CD4-positive, alpha-beta memory T cell (primary cell): ENCODE measurements at places on chromosomes 4 and X. TPM values are rescaled to one million over a fixed set of nuclear protein-coding genes. Genes with fewer than 3 reads are reported as not detected.

DNA sequence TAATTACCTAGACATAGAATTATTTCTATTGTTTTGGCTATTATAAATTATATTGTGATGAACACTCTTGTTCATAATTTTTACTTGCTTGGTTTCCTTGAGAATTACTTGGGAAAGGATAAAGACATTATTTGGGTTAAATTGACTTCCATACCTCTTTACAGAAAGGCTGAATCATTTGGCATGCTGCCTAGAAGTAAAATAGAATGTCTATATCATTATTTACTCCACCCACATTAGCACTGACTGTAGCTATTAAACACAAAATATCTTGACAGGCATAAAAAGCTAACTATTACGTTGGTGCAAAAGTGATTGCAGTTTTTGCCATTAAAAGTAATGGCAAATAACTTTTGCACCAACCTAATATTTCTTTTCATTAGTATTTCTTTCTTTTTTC is 29.7 kb upstream of the ADH6 start:
- no peak for DNase-seq
- H3K27ac ChIP-seq: no peak overlapping the region
- no peaks in the 10 kb centered on the region for H3K36me3 ChIP-seq
- H3K4me3 ChIP-seq: no peak overlapping the region

DNA sequence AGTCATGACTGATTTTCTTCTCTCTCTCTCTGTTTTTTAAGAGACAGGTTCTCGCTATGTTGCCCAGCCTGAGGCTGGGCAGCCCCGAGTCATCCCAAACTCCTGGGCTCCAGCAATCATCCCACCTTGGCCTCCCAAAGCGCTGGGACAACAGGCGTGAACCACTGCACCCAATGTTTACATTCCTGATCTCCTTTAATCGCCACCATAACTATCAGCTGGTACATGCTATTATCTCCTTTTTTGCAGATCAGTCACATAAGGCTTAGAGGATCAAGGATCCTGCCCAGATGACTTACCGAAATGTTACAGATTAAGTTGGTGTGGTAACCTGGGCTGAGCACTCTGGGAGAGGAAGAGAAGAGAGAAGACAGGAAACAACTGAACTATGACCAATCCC is 1.5 kb upstream of the USP46 start:
- H3K4me3 ChIP-seq: no peak overlapping the region
- no peak overlapping the region for H3K27ac ChIP-seq

DNA sequence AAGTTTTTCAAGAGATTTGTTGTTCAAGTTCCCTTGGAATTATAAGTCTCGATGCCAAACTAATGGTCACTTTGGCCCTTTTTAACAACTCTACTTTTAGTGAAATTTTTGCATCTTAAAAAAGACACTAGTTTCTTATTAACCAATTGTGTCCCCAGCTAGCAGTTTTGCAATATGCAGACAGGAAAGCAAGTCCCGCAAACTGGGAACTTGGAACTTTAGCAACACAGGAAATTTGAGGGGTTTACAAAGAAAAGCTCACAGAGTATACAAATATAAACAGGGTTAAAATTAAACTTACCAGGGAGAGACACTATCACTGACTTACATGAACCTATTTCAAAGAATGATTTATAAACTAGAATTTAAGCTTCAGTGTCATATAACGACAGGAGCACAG is 137.9 kb downstream of the ANK2 start:
- no peak overlapping the region for H3K4me3 ChIP-seq
- no peaks in the 10 kb centered on the region for H3K4me1 ChIP-seq
- H3K27ac ChIP-seq: no peak overlapping the region

DNA sequence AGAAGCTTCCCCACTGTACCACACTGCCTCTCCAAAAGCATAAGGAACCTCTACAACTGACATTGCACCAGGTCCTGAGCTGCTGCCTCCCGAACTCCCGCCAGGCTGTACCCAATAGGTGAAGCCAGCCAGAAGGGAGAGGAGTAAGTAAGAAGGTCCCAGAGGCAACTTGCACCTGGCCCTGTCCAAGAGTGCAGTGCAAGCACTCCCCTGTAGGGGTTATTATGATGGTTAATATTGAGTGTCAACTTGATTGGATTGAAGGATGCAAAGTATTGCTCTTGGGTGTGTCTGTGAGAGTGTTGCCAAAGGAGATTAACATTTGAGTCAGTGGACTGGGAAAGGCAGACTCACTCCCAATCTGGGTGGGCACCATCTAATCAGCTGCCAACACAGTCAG is 879.3 kb upstream of the SLIT2 start:
- no peaks in the 10 kb centered on the region for H3K27me3 ChIP-seq
- no peaks in the 10 kb centered on the region for H3K36me3 ChIP-seq
- no peak for DNase-seq
- H3K27ac ChIP-seq: no peak overlapping the region

- H3K4me3 ChIP-seq: no peak overlapping the region
- H3K36me3 ChIP-seq: no peaks in the 10 kb centered on the region
- no peaks in the 10 kb centered on the region for H3K27me3 ChIP-seq
These were observed 44.8 kb downstream of the SHOX start for GRCh38 chrX:675279-675954.

DNA sequence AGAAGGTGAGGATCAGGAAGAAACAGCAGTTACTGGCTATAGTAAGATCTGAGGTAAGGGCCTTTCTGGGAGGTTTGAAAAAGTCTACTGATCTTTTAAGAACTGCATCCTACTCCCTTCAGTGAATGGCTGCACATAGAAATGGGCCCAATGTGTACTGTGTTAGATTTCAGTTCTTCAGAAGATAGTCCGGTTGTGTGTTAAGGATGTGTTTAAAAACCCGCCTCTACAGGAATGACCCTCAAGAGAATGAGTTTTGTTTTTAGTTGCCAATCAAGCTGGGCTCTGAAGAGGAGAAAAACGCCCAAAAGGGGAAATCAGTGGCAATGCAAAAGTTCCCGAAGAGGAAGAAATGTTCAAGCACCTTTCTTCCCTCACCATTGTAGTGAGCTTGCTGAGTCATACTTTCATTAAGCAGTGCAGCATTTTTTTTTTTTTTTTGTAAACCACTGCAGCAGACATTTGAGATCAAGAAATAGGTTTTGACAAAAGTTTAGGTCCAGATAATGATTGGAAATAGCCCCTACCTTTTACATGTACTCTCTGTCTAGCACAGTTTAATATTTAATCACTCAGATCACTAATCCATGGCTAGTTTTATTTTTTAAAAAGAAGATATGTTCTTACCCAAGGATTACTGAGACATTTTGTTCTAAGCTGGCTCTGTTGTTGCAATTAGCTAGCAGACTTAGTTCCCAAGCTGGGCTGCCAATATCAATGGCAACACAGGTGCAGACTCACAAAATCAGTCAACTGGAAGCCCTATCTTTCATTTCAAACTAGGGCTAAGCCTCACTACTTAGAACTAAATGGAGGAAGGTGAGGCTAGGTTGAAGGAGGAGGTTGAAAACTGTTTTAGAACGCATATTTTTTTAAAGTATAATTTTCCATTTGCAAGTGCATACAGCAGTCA is 7.0 kb upstream of the TRPC5OS start:
- DNase-seq: no peak
- no peak overlapping the region for H3K27ac ChIP-seq
- no peak overlapping the region for H3K4me3 ChIP-seq
- H3K36me3 ChIP-seq: no peaks in the 10 kb centered on the region
- H3K4me1 ChIP-seq: no peaks in the 10 kb centered on the region
- no peaks in the 10 kb centered on the region for H3K27me3 ChIP-seq

- H3K4me3 ChIP-seq: no peak overlapping the region
- H3K4me1 ChIP-seq: no peaks in the 10 kb centered on the region
- H3K27ac ChIP-seq: no peak overlapping the region
- no peaks in the 10 kb centered on the region for H3K27me3 ChIP-seq
- no peak for DNase-seq
These were observed 10.7 kb downstream of the TLR3 start for GRCh38 chr4:186079694-186080093.

DNA sequence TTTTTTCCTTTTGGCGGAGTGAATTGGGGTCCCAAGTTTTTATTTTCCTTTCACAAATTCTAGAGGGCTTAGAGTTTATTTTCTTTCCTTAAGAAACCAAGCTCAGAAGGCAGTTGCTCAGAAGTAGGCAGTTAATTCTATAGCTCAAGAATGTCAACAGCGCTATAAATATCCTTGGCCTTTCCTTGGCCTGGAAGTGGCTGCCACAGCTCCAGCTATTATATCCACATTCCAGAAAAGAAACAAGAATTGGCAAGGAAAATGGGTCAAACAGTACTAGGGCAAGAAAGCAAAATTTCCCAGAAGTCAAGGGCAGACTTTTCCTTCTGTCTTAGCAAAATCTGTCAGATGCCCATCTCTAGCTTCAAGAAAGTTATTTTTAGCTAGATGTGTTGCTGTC is 31.0 kb downstream of the SLC10A6 start:
- no peaks in the 10 kb centered on the region for H3K4me1 ChIP-seq
- no peak overlapping the region for H3K27ac ChIP-seq
- DNase-seq: no peak
- no peak overlapping the region for H3K4me3 ChIP-seq
- H3K27me3 ChIP-seq: no peaks in the 10 kb centered on the region

GRCh38 chr4:24794480-24794879 is 893 bp upstream of the SOD3 start:
- H3K36me3 ChIP-seq: no peaks in the 10 kb centered on the region
- H3K4me3 ChIP-seq: no peak overlapping the region
- H3K27ac ChIP-seq: no peak overlapping the region
- no peak for DNase-seq
- no peaks in the 10 kb centered on the region for H3K27me3 ChIP-seq
- H3K4me1 ChIP-seq: no peaks in the 10 kb centered on the region

DNA sequence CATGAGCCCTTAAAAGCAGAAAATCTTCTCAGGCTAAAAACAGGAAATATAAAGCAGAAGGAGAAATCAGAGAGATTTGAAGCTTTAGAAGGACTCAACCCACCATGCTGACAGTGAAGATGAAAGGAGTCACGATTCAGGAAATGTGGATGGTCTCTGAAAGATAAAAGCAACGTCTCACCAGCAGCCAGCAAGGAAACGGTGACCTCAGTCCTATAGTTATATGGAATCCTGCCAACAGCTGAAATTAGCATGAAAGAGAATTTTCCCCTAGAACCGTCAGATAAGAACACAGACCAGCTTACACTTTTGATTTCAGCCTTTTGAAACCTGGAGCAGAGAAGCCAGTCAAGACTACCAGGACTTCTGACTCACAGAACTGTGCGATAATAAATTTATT is 715.7 kb upstream of the HTR2C start:
- DNase-seq: no peak
- H3K27ac ChIP-seq: no peak overlapping the region
- no peaks in the 10 kb centered on the region for H3K36me3 ChIP-seq
- no peaks in the 10 kb centered on the region for H3K27me3 ChIP-seq
- no peaks in the 10 kb centered on the region for H3K4me1 ChIP-seq

NLGN3 gene
- 0.21 TPM for polyA plus RNA-seq

ASB5 gene
- polyA plus RNA-seq: not detected

PLS3 gene
- 0.76 TPM for polyA plus RNA-seq
